ENCODE measurements at places on chromosomes 7 and 10.

GRCh38 chr7:14095233-14095950 is 105.9 kb upstream of the ETV1 start:
- DNase-seq: no peak
- no peaks in the 10 kb centered on the region for H3K36me3 ChIP-seq
- no peaks in the 10 kb centered on the region for H3K27me3 ChIP-seq
- no peak overlapping the region for H3K27ac ChIP-seq

GRCh38 chr10:120841522-120842189 is 9.5 kb upstream of the WDR11 start:
- H3K27ac ChIP-seq: no peak overlapping the region
- no peak for DNase-seq
- no peaks in the 10 kb centered on the region for H3K27me3 ChIP-seq
- H3K4me1 ChIP-seq: no peaks in the 10 kb centered on the region
- no peaks in the 10 kb centered on the region for H3K36me3 ChIP-seq

- H3K27ac ChIP-seq: no peak overlapping the region
- no peaks in the 10 kb centered on the region for H3K27me3 ChIP-seq
- peaks cover 18% of the 10 kb centered on the region for H3K4me1 ChIP-seq
These were observed 71.2 kb upstream of the ARID5B start for GRCh38 chr10:61830072-61830845.

GRCh38 chr7:30935569-30935877 is 23.9 kb downstream of the AQP1 start:
- H3K4me3 ChIP-seq: no peak overlapping the region
- H3K27me3 ChIP-seq: peaks cover 9% of the 10 kb centered on the region
- no peaks in the 10 kb centered on the region for H3K4me1 ChIP-seq
- no peaks in the 10 kb centered on the region for H3K36me3 ChIP-seq
- no peak overlapping the region for H3K27ac ChIP-seq

GRCh38 chr10:59991117-59991516 is 84.8 kb upstream of the CCDC6 start:
- H3K27ac ChIP-seq: peak overlapping the region; percentile 64
- no peak overlapping the region for H3K4me3 ChIP-seq
- no peaks in the 10 kb centered on the region for H3K36me3 ChIP-seq
- H3K4me1 ChIP-seq: peaks cover 24% of the 10 kb centered on the region
- no peaks in the 10 kb centered on the region for H3K27me3 ChIP-seq
- no peak for DNase-seq

DNA sequence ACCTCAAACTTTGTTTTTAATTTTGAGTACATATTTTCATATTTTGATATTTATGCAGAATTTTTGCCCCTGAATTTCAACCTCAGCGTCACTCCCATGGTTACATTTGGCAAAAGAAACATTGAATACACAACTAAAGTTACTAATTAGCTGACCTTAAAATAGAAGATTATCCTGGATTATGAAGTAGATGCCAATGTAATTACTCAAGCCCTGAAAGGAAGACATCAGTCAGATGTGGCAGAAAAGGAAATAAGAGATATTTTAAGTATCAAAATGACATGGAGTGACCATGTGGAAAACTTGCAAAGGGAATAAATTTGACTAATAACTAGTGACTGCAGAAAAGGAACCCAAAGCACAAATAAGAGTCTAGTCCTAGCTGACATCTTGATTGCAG is 701.3 kb upstream of the KCND2 start:
- DNase-seq: no peak
- H3K4me1 ChIP-seq: no peaks in the 10 kb centered on the region
- H3K4me3 ChIP-seq: no peak overlapping the region
- no peaks in the 10 kb centered on the region for H3K27me3 ChIP-seq
- no peaks in the 10 kb centered on the region for H3K36me3 ChIP-seq

GRCh38 chr7:37174460-37174859 is 274.2 kb downstream of the ELMO1 start:
- no peaks in the 10 kb centered on the region for H3K27me3 ChIP-seq
- no peak for DNase-seq
- no peak overlapping the region for H3K4me3 ChIP-seq
- H3K4me1 ChIP-seq: no peaks in the 10 kb centered on the region

All from RWPE2 (cell line).